AG04449 (cell line): ENCODE measurements at places on chromosomes 5 and 9.

GRCh38 chr9:71768388-71769174 lies at the start of gene CEMIP2:
TSS of gene CEMIP2 (minus strand) at chr9:71768513. CDS start at chr9:71750373, 18,140 bp downstream.
- peak; percentile 38 for DNase-seq

GRCh38 chr9:6015278-6016157 lies at the start of gene RANBP6:
TSS of gene RANBP6 (minus strand) at chr9:6015624. CDS start at chr9:6015607, 17 bp downstream.
- peak; percentile 5 for DNase-seq

- DNase-seq, result no peak
Measured at GRCh38 chr5:147918101-147918685, 11.9 kb upstream of the C5orf46 start.

- no peak for DNase-seq
Measured at GRCh38 chr5:143050183-143050582, 280.0 kb downstream of the ARHGAP26 start.

DNA sequence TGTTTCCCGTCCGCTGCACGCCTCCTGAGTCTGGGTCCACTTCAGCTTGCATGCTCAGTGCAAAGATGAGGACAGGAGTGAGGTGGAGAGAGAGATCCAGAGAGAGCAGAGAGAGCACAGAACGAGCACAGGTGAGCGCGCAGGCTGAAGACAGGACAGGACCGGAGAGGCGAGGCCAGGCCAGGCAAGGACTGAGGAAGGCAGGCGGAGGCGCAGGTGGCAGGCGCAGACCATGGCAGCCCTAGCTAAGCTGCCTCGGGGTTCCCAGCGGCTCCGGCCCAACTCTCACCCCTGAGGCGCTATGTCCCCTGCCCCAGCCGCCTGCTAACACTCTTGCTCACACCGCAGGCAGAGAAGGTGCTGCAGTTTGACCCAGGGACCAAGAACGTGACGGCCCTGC lies 9.7 kb downstream of the GRIN1 start:
- DNase-seq, result no peak

DNA sequence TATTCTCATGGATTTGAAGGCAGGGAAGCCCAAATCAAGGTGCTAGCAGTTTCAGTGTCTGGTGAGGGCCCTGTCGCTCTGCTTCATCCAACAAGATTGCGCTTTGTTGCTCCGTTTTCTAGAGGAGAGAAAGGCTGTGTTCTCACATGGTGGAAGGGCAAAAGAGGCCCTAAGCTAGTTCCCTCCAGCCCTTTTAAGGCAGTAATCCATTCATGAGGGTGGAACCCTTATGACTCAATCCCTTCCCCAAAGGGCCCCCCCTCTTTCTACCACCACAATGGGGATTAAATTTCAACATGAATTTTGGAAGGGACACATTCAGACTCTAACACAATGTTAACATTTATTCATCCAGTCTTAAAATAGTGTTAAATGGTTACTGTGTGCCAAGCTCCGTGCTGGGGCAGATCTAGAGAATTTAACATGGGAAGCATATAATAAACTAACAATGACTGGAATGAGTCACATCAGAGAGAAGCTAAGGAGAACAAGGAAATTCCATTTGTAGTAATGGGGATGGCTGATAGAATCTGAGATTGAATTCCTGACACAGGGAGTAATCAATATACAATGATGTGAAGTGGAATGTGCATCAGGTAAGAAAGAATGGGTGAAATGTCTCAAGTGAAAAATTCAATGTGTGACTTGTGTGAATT lies 382.8 kb upstream of the ZNF608 start:
- DNase-seq, result no peak

DNA sequence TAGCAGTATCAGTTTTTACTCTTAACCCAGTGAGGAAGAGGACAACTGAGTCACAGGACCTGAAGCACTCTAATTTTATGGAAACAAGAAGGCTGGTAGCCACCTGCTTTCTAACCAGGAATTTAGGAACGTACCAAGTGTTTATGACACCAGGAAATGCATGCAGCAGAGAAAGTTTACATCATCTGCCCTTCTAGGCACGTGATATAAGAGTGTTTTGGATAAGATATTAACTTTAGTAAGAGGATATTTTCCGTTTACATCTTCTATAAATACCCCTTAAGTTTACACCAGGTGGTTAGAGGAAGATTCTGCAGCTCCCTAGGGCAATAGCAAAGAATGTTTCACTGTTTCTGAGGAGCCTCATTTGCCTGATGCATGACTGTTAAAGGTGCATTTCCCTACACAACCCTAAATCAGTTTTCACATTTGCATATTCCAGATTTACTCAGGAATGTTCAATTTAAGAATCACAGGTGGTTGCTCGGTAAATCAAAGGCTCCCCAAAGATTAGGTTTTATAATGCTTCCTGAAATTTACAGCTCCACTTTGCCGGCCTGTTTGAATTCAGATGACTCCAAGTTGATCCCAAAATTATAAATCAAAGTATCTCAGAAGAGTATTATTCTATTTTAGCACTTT lies 1.8 kb downstream of the TSC1 start:
- no peak for DNase-seq

DNA sequence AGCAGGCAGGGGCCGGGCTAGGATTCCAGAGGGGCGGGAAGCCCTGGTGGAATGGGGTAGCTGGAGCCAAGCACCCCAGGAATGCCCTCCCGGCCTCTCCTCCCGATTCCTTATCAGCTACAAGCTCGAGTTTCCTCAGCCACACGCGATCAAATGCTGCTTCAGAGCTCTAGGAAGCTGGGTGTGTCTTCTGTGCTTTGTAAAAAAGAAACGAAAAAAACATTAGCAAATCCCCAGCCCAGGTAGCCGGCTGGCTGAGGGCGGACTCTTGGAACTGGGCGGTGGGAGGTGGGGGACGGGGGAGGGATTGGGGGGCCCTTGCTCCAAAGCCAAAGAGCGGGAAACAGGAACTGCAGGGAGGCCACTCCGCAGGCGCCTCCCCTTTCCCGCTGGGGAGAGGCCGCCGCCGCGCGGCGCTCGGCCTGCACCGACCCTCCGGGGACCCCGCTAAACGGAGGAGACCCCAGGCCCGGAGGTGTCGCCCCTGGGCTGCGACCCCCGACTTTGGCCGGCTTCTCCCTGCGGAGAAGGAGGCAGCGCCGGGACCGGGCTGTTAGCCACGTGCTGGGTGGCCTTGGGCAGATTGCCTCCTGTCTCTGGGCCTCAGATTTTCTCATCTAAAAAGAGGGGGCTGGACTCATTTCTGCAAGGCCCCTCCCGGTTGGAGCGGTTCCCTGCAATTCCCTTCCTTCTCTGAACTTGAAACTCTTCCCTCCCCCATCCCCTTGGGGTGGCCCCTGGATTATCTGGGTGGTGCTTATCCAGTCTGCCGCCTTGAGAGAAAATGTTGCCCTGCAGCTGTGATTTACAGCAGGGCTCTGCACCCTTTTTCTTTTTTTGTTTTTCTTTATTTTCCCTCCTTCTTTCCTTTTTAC lies 40.9 kb upstream of the FABP6 start:
- DNase-seq, result no peak

DNA sequence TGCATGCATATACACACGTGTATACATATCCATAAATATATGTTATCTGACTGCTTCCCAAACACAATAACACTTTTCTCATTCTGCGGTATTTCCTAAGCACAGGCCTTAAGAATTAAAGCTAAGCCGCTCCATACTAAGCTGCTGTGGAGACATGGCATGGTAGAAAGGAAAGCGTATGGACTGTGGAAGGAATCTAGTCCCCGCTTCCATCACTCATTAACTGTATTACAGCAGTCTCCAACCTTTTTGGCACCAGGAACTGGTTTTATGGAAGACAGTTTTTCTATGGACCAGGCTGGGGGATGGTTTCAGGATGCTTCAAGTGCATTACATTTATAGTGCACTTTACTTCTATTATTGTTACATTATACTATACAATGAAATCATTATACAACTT lies 11.3 kb downstream of the CDKL3 start:
- no peak for DNase-seq

GRCh38 chr9:385818-386398 lies 171.2 kb downstream of the DOCK8 start:
- DNase-seq, result peak; percentile 4

DNA sequence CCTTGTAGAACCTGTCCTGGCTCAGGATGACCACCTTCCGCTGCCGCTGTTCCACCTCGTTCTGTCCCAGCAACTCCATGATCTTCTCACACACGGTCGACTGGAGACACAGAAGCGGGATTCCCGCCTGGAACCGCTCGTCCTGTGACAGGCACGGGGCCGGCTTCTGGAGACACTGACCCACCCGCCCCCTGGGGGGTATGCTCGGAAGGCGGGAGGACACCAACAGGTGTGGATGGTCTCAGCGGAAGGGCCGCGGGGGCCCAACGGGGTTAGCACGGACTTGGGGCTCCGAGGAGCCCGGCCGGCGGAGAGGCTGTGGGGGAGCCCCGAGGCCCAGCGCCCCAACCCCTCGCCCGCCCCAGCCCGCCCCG lies 530 bp downstream of the UCK1 start:
- DNase-seq, result no peak

GRCh38 chr9:76521244-76521681 lies 62.3 kb downstream of the GCNT1 start:
- DNase-seq, result no peak

DNA sequence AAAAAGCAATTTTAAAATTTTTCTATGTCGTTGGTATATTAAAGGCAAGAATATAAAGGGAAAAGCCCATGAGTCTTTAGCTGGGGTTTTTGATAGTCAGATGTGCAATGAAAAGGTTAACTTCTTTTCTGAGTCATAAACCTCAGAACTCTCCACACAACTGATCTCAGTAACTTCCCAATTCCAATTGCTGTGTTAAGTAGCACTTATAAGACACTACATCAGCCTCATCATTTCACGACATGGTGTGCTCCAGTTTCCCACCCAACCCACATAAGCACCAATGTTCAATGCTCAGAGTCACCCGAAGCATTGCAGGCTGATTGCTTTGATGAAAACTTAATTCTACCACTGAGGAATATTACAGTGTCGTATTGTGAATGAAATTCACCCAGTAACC lies 155.8 kb downstream of the TSSK1B start:
- no peak for DNase-seq

GRCh38 chr9:127269449-127269848 lies 4.9 kb downstream of the GARNL3 start:
- DNase-seq, result no peak

GRCh38 chr5:26578002-26578401 lies 460.4 kb downstream of the CDH9 start:
- no peak for DNase-seq

- no peak for DNase-seq
Measured at GRCh38 chr5:149549461-149550267, 1.6 kb downstream of the CSNK1A1 start.

GRCh38 chr5:123451047-123451446 lies 27.8 kb upstream of the CEP120 start:
- no peak for DNase-seq

- no peak for DNase-seq
Measured at GRCh38 chr9:130692321-130692720, 1.3 kb upstream of the EXOSC2 start.

- DNase-seq, result peak; percentile 41
Measured at GRCh38 chr9:15909297-15909696, 356.5 kb downstream of the CCDC171 start.

DNA sequence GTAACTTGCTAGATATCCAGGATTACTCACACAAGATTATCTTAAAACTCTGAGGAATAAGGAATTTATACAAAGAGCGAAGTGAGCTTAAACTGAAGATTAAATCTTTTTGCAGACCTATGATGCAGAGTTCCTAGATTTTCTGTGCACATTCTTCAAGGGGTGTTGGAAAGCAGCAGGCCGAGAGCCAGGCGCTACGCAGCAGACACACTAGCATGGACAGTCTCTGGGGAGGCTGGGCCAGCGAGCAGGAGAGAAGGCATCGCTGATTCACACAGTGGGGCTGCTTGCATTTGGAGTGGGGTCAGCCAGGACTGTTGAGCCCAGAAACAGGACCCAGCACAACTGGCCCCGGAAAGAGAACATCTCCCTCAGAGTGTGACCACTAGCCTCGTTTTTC lies 136.3 kb downstream of the ADAMTS16 start:
- no peak for DNase-seq
